ENCODE measurements at places on chromosomes 13 and 19. TPM values are rescaled to one million over a fixed set of nuclear protein-coding genes. Genes with fewer than 3 reads are reported as not detected.

DNA sequence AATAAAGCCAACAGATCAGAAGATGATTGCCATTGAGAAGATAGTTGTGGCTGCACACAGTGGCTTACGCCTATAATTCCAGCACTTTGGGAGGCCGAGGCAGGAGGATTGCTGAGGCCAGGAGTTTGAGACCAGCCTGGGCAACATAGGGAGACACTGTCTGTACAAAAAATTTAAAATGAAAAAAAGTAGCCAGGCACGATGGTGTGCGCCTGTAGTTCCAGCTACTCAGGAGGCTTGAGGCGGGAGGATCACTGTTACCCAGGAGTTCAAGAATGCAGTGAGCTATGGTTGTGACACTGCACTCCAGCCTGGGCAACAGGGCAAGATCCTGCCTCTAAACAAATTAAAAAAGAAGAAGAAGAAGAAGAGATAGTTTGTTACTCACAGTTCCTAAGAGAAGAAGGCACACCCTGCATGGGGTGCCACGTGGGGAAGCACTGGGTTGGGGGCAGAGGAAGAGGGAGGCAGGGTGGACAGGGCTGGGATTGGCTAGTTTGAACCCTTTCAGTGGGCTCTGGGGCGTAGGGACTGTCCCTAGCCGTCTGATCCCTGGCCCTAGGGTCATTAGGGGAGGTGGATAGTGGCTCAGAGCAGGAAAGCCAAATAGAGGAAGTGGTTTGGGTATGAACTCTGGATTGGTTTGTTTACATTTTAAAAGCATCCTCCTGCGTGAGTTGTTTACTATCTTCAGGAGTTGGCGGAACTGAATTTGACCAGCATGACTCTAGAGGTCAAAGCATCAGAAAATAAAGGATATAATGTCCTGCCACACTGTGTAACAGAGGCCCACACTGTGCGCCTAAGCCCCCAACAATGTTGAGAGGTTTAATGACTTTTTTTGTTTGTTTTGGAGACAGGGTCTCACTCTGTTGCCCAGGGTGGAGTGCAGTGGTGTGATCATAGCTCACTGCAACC, 60.5 kb upstream of the MEDAG start:
- no peak overlapping the region for H3K4me3 ChIP-seq
- no peaks in the 10 kb centered on the region for H3K36me3 ChIP-seq
- H3K4me1 ChIP-seq: peaks cover 9% of the 10 kb centered on the region
- DNase-seq: no peak

DNA sequence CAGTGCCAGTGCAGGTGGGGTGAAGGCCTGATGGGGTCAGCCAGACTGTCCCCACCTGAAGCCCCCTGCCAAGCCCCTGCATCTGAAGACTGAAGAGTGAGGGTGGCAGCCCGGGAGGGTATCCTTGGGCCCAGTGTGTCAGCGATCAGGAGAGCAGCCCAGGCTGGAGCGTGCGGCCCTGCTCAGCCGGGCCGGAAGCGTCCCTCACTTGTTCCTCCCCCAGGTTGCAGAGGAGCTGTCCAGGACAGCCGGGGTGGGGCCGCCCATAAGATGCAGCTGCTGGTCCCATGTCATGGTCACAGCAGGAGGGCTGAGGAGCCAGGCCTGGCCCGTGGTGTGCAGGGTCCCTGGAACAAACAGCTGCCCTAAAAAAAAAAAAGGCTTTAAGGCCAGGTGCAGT, 55.4 kb downstream of the KDM4B start:
- no peaks in the 10 kb centered on the region for H3K27me3 ChIP-seq
- no peak for DNase-seq
- no peaks in the 10 kb centered on the region for H3K36me3 ChIP-seq
- no peaks in the 10 kb centered on the region for H3K4me1 ChIP-seq
- H3K4me3 ChIP-seq: no peak overlapping the region

DNA sequence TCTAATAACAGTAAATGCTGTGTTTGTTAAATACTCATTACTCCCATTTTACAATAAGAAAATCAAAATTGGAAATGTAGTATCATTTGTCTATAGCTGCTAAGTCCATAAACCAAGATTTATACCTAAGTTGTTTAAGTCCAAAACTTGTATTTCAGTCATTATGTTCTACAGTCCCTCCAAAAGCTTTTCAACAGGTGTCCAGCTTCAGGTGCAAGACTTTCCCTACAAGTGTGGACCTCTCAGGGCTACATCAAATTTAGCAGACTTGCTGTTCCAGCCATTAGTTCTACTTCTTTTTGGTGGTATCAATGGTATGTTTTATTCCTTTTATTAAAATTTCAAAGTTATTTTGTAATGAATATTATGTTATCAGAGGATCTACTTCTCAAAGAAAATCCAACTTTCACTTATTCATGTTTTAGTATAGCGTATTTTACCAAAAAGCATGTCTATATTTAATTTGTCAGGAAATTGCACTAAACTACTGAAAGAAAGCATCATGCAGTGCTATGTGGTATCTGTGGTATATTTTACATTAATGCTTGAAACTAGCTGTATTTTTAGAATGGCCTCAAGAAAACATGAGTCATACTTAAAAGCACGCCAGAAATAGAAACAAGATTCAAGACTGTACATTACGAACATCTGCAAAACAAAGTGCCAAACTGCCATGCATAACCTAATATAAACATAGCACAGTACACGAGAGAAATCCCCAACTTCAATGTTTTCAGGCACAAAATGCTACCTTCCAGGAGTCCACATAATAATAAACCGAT, 44.5 kb downstream of the VWA8 start:
- DNase-seq: no peak
- H3K36me3 ChIP-seq: peaks cover 9% of the 10 kb centered on the region
- H3K27me3 ChIP-seq: no peaks in the 10 kb centered on the region
- H3K4me3 ChIP-seq: peak overlapping the region; percentile 59

The ACP7 gene
- not detected for total RNA-seq

GRCh38 chr19:15045506-15045905, 3.8 kb upstream of the CASP14 start:
- H3K36me3 ChIP-seq: no peaks in the 10 kb centered on the region
- H3K27ac ChIP-seq: no peak overlapping the region
- no peak overlapping the region for H3K4me3 ChIP-seq
- peaks cover 26% of the 10 kb centered on the region for H3K27me3 ChIP-seq
- no peaks in the 10 kb centered on the region for H3K4me1 ChIP-seq
- DNase-seq: no peak

DNA sequence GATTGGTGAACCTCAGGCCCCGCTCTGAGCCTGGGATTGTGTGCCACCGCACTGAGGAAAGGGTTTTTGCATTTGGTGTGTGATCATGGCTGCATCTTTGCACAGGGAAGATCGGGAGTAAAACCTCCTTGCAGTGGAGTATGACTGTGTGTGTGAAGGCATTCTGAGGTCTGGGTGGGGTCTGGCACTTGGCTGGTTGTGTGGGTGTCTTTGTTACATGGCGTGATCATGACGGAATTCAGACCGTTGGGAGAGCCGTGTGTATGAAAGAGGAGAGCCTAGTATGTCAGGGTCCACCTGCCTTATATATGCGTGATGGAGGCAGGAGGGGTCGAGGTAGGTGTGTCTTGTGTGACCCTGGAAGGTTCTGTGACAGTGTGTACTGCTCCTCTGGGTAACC, 740 bp upstream of the BEST2 start:
- H3K36me3 ChIP-seq: peaks cover 23% of the 10 kb centered on the region
- no peak for DNase-seq
- no peak overlapping the region for H3K4me3 ChIP-seq
- H3K27me3 ChIP-seq: peaks cover 24% of the 10 kb centered on the region
- peaks cover 3% of the 10 kb centered on the region for H3K4me1 ChIP-seq

DNA sequence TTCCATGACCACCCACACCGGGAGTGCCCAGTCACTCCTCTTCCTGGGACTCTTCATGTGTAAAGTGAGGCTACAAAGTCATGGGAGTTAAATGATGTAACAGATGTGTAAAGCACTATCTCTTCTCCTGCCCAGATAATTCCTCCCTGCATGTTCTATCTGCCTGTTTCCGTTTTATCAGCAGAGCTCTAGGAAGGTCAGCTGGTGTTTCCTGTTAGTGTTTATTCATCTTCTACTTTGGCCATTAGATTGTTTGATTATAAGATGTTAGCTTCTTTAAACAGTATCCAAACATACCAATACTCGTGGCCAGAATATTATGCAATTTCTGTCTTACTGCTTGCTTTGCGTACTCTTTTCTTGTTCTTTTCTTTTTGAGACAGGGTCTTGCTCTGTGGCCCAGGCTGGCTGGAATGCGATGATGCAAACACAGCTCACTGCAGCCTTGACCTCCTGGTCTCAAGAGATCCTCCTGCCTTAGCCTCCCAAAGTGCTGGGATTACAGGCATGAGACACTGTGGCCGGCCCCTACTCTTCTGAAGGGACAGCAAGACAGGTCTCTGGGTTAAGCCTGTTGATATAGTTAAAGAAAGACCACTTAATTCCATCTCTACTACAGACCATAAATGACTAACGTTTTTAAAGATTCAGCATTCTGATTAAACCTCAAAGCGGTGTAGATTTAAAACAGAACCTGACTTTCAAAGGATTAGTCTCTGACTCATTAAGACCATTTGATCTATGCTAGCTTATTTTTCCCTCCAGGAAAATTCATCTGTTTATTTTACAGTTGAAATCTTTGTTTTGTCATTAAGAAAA, 97.4 kb upstream of the AKAP11 start:
- H3K36me3 ChIP-seq: peaks cover 17% of the 10 kb centered on the region
- DNase-seq: no peak
- no peaks in the 10 kb centered on the region for H3K27me3 ChIP-seq
- H3K4me1 ChIP-seq: peaks cover 7% of the 10 kb centered on the region
- no peak overlapping the region for H3K4me3 ChIP-seq

- H3K36me3 ChIP-seq: peaks cover 2% of the 10 kb centered on the region
- peak; percentile 84 for DNase-seq
- peaks cover 53% of the 10 kb centered on the region for H3K4me1 ChIP-seq
- H3K4me3 ChIP-seq: peak within 1 kb of the TSS; percentile 95
- H3K27me3 ChIP-seq: no peaks in the 10 kb centered on the region
Observed at GRCh38 chr13:41960637-41961465, at the start of gene VWA8. VWA8 (minus strand) TSS chr13:41961109; CDS start chr13:41961015, 94 bp downstream.

- H3K4me1 ChIP-seq: no peaks in the 10 kb centered on the region
- H3K4me3 ChIP-seq: no peak overlapping the region
- peaks cover 20% of the 10 kb centered on the region for H3K27me3 ChIP-seq
- no peaks in the 10 kb centered on the region for H3K36me3 ChIP-seq
- DNase-seq: no peak
- H3K27ac ChIP-seq: no peak overlapping the region
Observed at GRCh38 chr13:110044551-110045111, 258.2 kb upstream of the IRS2 start.

GRCh38 chr13:49998714-49999624, 2.1 kb downstream of the TRIM13 start:
- H3K36me3 ChIP-seq: peaks cover 23% of the 10 kb centered on the region
- no peaks in the 10 kb centered on the region for H3K27me3 ChIP-seq
- peak overlapping the region; percentile 79 for H3K4me3 ChIP-seq
- H3K27ac ChIP-seq: no peak overlapping the region

The C3 gene
- 0.94 TPM for total RNA-seq

The ZNF492 gene
- 2.0 TPM for total RNA-seq

DNA sequence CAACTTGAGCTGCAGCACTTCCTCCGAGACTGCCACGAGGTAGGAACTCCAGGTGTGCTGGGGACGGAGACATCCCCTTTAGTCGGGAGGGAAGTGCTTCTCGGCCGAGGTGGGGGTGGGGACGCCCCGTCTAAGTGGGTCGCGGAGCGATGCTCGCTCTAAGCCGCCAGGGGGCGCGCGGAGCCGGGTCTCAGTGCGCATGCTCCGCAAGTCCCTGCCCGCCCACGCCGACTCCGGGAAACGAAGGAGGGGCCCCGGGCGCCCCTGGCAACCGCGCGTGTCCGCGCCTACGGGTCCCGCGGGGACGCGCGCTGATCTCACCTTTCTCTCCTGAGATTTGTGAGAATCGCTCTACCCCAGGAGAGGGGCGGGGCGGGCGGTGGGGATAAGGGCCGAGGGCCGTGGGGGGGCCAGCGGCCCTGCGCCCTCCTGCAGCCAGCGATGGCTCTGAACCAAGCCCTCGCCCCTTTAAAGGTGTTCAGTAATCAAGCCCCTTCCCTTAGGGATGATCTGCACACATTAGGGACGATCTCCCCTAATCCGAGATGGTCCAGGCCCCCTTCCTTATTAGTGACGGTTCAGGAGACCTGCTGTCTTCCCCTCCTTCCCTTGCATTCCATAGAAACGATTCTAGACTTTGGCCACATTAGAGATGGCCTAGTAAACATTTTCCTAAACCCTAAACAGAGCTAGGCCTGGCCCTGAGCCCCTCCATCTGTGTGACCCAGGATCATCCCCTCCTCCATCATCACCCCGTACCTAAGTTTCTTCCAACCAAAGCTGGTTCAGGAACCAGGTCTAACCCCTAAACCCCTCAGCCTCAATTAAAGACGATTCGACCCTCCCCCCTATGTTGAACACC, 47.3 kb upstream of the SHKBP1 start:
- no peak overlapping the region for H3K27ac ChIP-seq
- H3K4me3 ChIP-seq: peak overlapping the region; percentile 43
- H3K4me1 ChIP-seq: peaks cover 10% of the 10 kb centered on the region
- H3K36me3 ChIP-seq: no peaks in the 10 kb centered on the region
- peak; percentile 92 for DNase-seq
- H3K27me3 ChIP-seq: peaks cover 13% of the 10 kb centered on the region

The GPC5 gene
- 0.40 TPM for total RNA-seq

- peak within 1 kb of the TSS; percentile 98 for H3K27ac ChIP-seq
- peaks cover 41% of the 10 kb centered on the region for H3K4me1 ChIP-seq
- no peaks in the 10 kb centered on the region for H3K27me3 ChIP-seq
- DNase-seq: peak; percentile 98
Observed at GRCh38 chr19:1020868-1021425, at the start of gene TMEM259. TMEM259 (minus strand) TSS chr19:1021123; CDS start chr19:1020996, 127 bp downstream.

- no peaks in the 10 kb centered on the region for H3K4me1 ChIP-seq
- H3K27me3 ChIP-seq: no peaks in the 10 kb centered on the region
- H3K36me3 ChIP-seq: no peaks in the 10 kb centered on the region
- DNase-seq: no peak
- H3K27ac ChIP-seq: no peak overlapping the region
Observed at GRCh38 chr13:109593230-109593629, 193.2 kb downstream of the IRS2 start.

The FUT1 gene
- 0.07 TPM for total RNA-seq

GRCh38 chr13:111506125-111506524, 185.7 kb downstream of the TEX29 start:
- no peak overlapping the region for H3K27ac ChIP-seq
- no peak for DNase-seq
- no peaks in the 10 kb centered on the region for H3K4me1 ChIP-seq
- no peak overlapping the region for H3K4me3 ChIP-seq
- H3K27me3 ChIP-seq: peaks cover 19% of the 10 kb centered on the region
- H3K36me3 ChIP-seq: no peaks in the 10 kb centered on the region

- H3K36me3 ChIP-seq: no peaks in the 10 kb centered on the region
- no peaks in the 10 kb centered on the region for H3K27me3 ChIP-seq
- H3K27ac ChIP-seq: no peak overlapping the region
- DNase-seq: no peak
Observed at GRCh38 chr19:21602082-21602658, 96.8 kb downstream of the ZNF429 start.

The CDX2 gene
- total RNA-seq: not detected

GRCh38 chr19:2255982-2256685, at the start of gene JSRP1:
JSRP1 (minus strand) TSS chr19:2256417; CDS start chr19:2255314, 1,103 bp downstream.
- no peak for DNase-seq
- H3K4me3 ChIP-seq: peak within 1 kb of the TSS; percentile 42
- H3K36me3 ChIP-seq: no peaks in the 10 kb centered on the region
- H3K4me1 ChIP-seq: peaks cover 39% of the 10 kb centered on the region
- peaks cover 12% of the 10 kb centered on the region for H3K27me3 ChIP-seq

- no peak overlapping the region for H3K4me3 ChIP-seq
- H3K36me3 ChIP-seq: no peaks in the 10 kb centered on the region
- DNase-seq: peak; percentile 28
- H3K4me1 ChIP-seq: peaks cover 17% of the 10 kb centered on the region
- no peaks in the 10 kb centered on the region for H3K27me3 ChIP-seq
Observed at GRCh38 chr19:44796701-44797115, 12.2 kb upstream of the BCAM start.

GRCh38 chr13:102401265-102401664, 583 bp downstream of the FGF14 start:
- H3K27ac ChIP-seq: no peak overlapping the region
- H3K4me3 ChIP-seq: peak overlapping the region; percentile 64
- H3K4me1 ChIP-seq: peaks cover 24% of the 10 kb centered on the region
- DNase-seq: no peak
